Fibroblast of skin of right biceps (primary cell): ENCODE measurements at places on chromosomes 7 and 10.

DNA sequence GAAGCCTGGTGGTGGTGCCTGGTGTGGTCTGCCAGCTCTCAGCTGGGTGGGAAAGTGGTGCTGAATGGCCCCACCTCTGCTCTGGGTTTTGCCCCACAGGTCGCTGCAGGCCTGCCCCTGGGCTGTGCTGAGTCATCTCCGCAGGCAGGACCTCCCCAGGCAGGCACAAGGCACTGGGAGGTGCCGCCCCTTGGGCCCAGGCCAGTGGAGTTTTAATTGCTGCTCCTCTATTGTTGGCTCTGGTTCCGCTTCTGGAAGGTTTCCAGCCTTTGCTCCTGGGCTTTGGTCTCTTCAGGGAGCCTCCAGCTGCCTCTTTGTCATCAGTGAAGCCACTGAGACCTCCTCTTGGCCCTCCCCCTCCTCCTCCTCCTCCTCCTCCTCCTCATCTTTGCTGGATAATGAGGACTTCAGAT, 180.3 kb upstream of the GRB10 start:
- DNase-seq: peak; percentile 33

DNA sequence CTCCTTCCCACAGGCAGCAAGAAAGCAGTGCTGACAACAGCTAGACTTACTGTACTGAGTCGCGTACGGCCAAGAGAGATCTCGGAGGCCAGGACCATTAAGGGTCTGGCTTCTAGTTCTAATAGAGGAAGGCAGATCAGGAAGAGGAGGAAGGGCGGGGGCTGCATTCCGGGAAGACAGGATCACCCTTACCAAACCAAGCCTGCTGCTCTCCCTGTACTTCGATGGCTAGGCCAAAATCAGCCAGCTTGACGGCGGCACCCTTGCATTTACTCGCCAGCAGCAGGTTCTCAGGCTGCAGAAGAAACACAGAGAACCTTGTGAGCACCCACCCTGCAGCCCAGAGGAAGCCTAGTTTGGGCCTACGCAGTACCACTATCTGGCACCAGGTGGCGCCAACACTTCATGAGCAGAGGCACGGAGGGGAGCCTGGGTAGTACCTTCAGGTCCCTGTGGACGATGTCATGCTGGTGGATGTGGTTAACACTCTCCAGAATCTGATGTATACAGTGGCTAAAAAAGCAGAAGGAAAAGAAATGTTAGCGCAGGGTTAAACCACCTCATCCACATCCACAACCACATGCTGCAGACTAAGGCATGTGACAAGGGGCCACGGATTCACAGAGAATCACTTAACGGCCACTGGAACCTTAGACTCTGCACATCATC, 25.4 kb downstream of the CAMK2G start:
- peak; percentile 83 for DNase-seq

DNA sequence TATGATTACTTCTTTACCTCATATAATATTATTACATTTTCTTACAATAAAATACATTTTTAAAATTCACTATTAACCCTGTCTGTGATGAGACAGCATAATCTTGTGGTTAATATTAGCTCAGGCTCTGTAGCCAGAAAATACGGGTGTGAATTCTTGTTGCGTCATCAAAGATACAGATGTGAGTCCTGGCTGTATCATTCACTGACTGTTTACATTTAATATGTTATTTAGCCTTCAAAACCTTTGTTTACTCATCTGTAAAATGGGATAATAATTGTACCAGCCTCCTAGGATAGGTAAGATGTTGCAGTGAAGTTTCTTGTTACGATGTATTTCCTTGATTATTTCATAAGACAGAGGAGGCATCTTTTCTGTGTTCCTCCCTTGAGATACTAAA, 184.7 kb upstream of the PRPS1L1 start:
- DNase-seq: peak; percentile 46

- no peak for DNase-seq
These were observed 25.9 kb downstream of the STEAP4 start for GRCh38 chr7:88280801-88281200.

DNA sequence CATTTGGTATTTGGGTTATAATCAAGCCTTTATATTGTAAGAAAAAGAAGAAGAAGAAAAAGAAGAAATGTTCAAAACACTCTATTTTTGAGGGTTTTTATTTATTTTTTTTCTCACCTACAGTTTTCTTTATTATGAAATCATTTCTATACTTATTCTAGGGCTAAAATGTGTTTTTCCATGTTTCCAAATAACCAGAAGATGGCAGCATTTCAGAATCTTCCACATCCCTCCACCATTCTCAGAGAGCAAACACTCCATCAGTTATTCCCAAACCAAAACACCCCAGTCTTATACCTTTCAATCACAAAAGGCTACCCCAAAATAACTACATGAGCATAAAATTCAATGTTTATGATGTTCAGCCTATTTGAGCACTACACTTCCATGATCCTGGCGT, 38.7 kb upstream of the PPP1R17 start:
- DNase-seq: peak; percentile 14

DNA sequence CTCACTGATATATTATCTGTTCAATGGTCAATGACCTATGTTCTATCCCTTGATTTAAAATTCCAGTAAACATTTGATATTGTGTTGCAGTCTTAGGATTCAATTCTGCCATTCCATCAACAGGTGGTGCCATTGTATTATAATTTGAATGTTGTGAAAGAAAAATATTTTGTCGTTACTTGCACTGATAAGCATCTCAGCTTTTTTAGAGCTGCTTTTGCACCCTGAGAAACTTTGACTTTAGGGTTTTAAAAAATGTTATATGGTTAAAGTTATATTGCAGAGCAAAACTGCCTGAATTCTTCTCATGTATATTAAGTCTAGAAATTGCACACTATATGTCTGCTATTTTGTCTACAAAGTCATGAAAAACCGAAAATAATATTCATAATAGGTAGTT, 18.8 kb upstream of the MINDY3 start:
- peak; percentile 28 for DNase-seq

DNA sequence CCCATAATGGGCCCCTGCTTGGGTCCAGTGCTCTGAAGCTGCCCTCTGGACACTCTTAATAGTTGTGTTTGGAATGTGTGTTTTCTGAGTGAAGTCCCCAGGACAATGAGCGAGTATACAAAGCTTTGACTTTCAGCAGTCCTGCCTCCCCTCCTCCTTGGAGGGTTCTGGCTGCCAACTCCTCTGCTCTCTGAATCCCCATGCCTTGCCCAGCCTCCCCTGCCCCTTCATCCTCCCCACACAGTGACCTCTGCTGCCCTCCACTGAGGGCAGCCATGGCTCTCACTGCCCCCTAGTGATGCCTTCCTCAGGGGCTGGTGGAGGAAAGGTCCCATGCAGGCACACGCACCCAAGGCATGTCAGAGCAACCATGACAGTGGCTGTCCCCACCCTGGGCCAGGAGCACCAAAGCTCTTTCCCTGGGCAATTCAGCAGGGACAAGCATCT, 40.9 kb downstream of the FRMPD2 start:
- no peak for DNase-seq

DNA sequence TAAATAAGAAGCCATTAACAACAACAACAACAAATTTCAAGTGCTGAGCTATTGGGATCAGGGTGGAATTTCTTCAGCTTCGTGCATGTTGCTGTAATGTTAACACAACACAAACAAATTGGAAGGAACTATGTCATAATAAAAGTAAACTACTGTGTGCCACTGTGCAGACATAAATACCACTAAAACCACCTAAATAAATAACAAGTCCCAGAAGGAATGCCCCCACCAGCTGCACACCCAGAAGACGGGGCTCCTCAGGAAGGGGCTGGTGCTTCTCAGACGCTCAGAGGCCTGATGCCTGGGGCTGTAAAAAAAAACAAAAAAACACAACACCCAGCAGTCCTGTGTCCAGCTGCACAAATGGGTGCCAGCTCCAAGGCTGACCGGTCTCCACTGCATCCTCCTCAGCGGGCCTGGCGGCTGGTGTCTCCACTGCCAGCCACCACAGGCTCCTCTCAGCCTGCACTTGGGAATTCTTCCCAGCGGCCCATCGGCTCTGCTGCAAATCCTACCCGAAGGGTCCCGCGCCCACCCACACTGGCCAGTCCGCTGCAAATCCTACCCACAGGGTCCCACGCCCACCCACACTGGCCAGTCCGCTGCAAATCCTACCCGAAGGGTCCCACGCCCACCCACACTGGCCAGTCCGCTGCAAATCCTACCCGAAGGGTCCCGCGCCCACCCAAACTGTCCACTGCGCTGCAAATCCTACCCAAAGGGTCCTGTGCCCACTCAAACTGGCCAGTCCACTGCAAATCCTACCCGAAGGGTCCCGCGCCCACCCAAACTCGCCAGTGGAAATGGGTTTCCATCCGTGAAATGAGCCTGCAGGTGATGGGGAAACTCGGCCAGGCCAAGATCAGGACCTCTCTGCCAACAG, 35.8 kb upstream of the DNAAF5 start:
- no peak for DNase-seq

DNA sequence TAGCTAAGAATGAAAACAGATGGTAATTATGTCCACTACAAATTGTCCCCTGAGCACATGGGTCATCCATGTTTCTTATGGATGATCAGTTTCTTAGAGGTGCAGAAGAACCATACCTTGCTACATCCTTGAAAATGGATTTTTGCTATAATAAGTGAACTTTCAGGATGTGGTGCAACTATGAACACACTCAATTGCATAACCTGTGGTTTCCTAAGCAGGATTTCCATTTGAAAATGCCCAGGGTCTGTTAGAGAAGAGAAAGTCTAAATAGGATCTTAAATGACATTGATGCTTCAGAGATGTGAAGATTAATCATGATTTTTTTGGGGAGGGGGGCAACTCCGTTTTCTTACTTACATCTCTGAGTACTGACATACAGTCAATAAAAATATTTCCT, 39.6 kb upstream of the CACNB2 start:
- DNase-seq: no peak

DNA sequence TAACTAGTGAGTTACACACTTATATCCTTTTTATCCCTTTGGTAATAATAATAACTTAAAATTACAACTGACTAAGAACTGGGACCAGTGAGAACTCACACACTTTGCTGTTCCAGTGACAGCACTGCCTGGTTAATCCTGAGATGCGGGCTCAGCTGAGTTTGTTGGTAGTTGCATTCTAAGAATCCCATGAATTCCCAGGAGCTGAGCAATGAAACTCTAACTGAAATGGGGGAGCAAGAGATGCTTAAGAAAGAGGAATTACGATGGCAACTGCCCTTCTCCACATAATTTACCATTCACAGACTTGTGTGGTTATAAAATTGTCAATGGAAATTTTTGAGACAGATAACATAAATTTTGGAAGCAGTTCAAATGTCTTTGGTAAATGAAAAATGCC, 659.4 kb downstream of the MAGI2 start:
- peak; percentile 71 for DNase-seq

GRCh38 chr10:83516788-83517187, 622.5 kb upstream of the GHITM start:
- DNase-seq: no peak

GRCh38 chr7:48389977-48390376, 218.7 kb downstream of the ABCA13 start:
- peak; percentile 5 for DNase-seq

GRCh38 chr7:108294595-108294994, 161.6 kb downstream of the NRCAM start:
- peak; percentile 41 for DNase-seq

GRCh38 chr7:4612939-4613841, 68.9 kb upstream of the FOXK1 start:
- peak; percentile 73 for DNase-seq

GRCh38 chr10:274866-275265, 139.6 kb downstream of the ZMYND11 start:
- no peak for DNase-seq

- DNase-seq: no peak
These were observed 111.5 kb downstream of the NPY start for GRCh38 chr7:24395512-24395911.

DNA sequence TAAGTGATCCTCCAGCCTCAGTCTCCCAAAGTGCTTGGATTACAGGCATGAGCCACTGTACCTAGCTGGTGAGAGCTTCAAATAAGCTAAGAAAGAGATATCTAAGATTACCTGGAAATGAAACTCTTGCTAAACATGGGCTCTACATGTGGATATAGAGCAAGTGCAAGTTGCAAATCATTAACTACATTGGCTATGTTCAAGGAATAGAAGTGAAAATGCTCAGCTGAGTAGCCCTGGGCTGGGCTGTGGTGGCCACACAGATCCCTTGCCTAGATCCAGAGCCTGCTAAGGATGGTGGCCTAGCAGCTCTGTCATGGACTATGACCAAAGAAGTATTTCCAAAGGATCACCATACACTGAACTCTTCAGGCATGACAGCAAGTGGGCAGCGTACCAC, 209.3 kb downstream of the PLXNA4 start:
- DNase-seq: no peak
